KBM-7 (cell line): ENCODE measurements at places on chromosomes 1 and 21.
A peak's percentile ranks its signal among the peaks of the same experiment; 100 is the strongest.

- no peak for DNase-seq
These were observed 246.6 kb downstream of the RRAGC start for GRCh38 chr1:38612951-38613350.

GRCh38 chr1:166032572-166033371, 134.0 kb downstream of the FAM78B start:
- DNase-seq = no peak

GRCh38 chr1:79704067-79704466, 697.5 kb upstream of the ADGRL4 start:
- no peak for DNase-seq

DNA sequence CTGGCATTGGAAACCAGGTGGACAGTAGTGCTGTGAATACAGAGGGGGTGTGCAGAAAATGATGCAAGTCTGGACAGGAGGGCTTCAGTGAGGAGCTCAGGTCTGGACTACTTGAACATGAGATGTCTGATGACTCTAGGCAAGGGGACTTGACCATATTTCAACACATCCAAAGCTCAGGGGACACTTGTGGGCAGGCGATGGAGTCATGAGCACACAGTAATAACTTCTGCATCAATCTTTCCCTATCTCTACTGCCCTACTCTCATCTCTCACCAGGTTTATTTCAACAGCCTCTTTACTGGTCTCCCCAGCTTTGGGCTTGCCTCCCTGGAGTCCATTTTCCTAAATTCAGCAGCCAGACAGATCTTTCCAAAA, 21.9 kb downstream of the FMO2 start:
- DNase-seq = no peak

GRCh38 chr1:172278478-172278877, 142.0 kb upstream of the C1orf105 start:
- no peak for DNase-seq

DNA sequence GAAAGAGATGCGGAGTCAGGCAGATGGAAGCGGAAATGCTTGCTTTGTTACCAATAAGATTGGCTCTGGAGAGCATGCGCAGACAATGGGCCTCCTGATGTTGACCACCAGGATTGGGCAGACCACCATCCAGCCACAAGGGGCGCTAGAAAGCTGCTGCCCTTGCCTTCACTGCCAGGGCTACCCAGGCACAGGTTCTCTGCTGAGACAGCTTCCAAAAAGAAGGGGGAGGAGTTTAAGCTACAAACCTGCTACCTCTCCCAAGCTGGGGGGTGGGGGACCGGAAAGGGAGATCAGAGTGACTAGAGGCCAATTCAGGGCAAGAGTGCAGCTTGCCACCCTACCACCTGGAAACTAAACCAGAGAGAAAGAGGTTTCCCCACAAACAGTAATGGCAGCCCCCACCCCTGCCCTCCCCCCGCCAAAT, 369.7 kb downstream of the RRAGC start:
- peak; percentile 40 for DNase-seq
